Mesenteric fat pad (tissue), 1 donor: ENCODE measurements at places on chromosomes 16 and 17. TPM values are rescaled to one million over a fixed set of nuclear protein-coding genes. Genes with fewer than 3 reads are reported as not detected.
A peak's percentile ranks its signal among the peaks of the same experiment; 100 is the strongest.

- no peak for DNase-seq
These were observed 7.3 kb downstream of the GNA13 start for GRCh38 chr17:65049085-65049756.

- no peak for DNase-seq
These were observed 524.3 kb downstream of the MAF start for GRCh38 chr16:79076047-79076767.

DNA sequence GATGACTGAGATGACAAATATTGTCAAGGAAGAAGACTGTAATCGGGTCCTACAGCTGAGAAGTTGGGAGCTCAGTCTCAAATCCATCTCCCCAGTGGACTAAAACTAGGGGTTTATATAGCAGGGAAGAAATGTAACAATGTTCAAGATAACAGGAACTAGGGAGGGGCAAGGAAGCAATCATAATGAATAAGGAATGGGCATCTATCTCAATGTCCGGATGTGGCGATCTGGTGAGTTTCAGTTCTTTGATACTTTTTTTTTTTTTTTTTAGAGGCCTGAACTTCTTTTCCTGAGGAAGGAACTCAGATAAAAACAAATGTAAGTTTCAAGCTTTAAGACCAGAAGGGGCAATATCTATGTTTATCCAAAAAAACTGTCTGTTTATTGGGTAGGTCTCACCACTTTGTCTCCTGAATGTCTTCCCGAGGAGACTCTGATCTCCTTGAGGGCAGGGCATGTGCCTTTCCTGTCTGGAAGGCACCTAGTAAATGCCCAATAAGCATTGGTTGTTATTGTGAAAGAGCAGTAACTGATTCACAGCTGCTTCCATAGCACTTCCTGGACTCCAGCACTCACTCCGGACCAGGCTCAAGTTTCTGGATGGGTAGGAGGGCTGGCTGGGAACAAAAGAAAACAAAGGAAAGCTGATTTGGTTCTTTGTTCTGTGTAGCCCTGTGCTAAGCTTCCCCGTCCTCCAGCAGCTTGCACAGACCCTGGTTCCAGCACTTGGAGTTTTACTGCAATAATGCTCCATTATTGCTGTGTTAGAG, 51.9 kb downstream of the MEOX1 start:
- DNase-seq: no peak

GRCh38 chr17:52106638-52107261, 51.8 kb downstream of the CA10 start:
- no peak for DNase-seq

Gene MRPL38
- total RNA-seq: 70.8 TPM

- no peak for DNase-seq
These were observed 1.9 kb downstream of the CMC2 start for GRCh38 chr16:81004646-81005353.

- no peak for DNase-seq
These were observed 4.5 kb downstream of the ARHGDIA start for GRCh38 chr17:81866440-81867169.

- no peak for DNase-seq
These were observed 28.7 kb downstream of the TAC4 start for GRCh38 chr17:49819138-49819537.

Gene KRT15
- total RNA-seq: not detected

Gene HBZ
- total RNA-seq: not detected

Gene SPATA32
- total RNA-seq: not detected

Gene NPIPA5
- 15.2 TPM for total RNA-seq

- peak; percentile 30 for DNase-seq
These were observed 8.6 kb downstream of the ZNHIT3 start for GRCh38 chr17:36495076-36495578.

GRCh38 chr17:57522042-57523005, 222.8 kb downstream of the CCDC182 start:
- peak; percentile 47 for DNase-seq

GRCh38 chr16:51409001-51409675, 258.1 kb upstream of the SALL1 start:
- DNase-seq: no peak

Gene TP53TG3B
- not detected for total RNA-seq

GRCh38 chr16:79050063-79050462, 550.5 kb downstream of the MAF start:
- no peak for DNase-seq

- no peak for DNase-seq
These were observed 2.1 kb downstream of the KCNAB3 start for GRCh38 chr17:7927596-7927995.

DNA sequence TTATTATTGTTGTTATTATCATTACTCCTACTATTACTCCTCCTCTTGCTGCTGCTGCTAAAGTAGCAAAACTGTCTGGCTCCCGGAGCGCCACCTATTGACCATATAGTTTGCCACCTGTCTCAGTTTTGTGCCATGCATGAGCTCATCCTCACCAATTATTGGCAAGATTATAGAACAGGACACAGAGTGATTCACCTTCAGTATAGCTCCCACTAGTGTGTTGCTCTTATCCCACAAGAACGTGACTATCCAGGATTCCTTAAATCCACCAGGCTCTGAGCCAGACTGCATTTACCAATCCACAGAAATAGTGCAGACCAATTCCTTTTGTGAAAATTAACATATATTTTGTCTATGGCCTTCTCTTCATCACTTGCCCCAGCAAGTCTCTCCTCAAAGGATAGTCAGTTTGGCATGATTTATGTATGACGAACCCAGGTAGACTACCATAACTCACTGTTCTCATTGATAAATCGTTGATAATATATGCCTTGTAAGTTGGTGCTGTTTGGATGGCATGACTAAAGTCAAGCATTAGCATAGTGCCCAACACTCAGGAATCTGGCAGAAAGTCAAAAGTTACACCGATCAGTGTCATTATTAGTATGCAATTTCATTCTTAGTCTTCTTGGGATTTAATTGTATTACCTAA, 405.5 kb upstream of the HSBP1 start:
- DNase-seq: no peak

DNA sequence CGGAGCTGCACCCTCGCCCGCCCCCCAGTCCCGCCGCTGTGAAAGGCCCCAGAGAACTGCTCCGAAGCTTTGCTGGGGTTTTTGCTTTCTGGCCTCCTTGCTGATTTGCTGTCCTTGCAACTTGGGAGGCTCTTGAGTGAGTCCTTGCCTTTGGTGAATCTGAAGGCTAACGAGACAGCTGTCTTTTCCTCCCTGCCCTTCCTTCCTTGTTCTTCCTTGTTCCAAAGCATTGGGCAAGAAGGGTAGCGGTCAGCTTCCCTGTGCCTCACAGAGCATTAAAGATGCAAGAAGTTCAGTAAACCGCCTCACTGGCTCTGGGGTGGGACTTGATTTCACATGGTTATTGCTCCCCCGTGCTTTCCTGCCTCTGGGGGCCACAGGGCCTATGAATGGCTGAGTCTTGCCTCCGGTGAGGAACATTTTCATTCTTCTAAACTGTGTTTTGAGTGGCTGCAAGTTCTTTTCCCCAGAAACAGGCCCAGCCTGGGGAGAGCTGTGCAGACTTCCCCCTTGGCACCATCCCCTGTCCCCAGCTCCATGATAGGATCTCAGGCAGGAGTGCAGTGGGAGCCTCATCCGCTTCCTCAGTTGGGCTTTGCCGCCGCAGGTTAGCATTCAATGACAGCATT, 1.4 kb downstream of the YPEL2 start:
- DNase-seq: no peak

Gene CCL16
- total RNA-seq: not detected

GRCh38 chr16:12288537-12289174, 312.1 kb downstream of the SNX29 start:
- DNase-seq: no peak

Gene SAMD14
- 1.4 TPM for total RNA-seq

- peak; percentile 97 for DNase-seq
These were observed 2.3 kb upstream of the SLC25A39 start for GRCh38 chr17:44326861-44327444.

GRCh38 chr17:44198721-44199552, 747 bp downstream of the ATXN7L3 start:
- peak; percentile 93 for DNase-seq

Gene EVPLL
- 0.22 TPM for total RNA-seq

Gene HYDIN
- 0.55 TPM for total RNA-seq

DNA sequence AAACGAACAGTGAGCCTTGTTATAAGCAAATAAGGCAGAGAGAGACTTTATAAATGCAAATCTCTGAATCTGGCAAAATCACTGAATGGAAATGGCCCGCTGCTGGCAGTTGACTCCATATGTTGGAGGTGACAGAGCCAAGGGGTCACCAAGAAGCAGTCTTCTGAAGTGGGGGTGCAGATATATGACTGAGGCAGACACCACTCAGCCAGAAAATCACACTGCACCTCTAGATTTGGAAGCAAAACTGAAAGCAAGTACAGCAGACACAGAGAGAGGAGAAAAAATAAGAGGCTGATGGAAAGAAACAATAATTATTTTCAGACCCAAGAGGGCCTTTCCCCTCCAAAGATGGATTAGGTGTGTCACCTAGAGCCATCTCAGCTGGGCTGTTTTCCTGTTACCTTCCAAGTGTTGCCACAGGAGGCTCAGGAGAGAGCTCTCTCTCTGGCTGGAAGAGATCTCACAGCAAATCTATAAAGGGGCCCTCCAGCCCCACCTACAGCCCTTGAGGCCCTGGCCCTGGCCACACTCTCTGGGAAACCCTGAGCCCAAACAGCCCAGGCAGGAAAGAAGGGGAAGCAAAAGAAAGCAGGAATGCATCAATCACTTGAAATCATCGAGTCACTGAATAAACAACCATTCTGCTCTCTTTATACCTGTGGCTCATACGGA, 585.1 kb upstream of the PSMD7 start:
- DNase-seq: no peak

Gene ADAD2
- not detected for total RNA-seq

GRCh38 chr17:75475144-75475835, 18.9 kb downstream of the TMEM94 start:
- DNase-seq: no peak

Gene ZPBP2
- total RNA-seq: not detected

DNA sequence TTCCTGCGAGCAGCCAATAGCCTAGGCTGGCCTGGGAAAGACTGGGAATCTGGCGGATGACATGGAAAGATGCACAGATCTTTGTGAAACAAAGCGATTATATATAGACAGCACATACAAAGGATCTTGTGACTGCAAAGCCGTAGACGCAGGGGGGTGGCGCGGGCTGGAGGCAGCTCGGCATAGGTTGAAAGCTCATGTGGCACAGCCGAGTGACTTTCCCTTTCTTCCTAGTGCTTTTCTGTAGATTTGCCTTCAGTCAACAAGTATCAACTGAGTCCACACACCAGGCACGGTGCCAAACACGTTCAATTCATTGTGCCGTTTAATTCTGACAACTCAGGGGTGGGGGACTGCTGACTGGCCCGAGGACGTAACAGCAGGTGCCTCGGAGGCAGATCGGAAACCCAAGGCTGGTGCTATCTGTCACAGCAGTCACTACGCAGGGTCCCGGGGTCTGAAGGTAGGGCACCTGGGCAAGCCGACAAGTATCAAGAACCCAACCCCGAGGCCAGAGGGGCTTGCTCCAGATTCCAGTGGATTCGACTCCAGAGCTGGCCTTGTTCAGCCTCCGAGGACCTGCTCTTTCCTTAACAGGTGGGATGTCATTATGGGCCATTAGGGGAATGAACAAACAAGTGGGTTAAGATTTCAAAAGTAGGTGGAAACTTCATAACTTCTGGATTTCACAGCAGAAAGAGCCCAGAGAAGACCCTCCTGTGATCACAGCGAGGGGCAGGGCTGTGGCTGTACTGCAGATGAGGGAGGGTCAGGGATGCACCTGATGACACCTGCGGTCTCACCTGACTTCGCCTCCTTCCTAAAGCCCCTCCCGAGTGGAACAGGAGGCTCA, 5.9 kb downstream of the PAM16 start:
- no peak for DNase-seq

Gene TBC1D28
- not detected for total RNA-seq

DNA sequence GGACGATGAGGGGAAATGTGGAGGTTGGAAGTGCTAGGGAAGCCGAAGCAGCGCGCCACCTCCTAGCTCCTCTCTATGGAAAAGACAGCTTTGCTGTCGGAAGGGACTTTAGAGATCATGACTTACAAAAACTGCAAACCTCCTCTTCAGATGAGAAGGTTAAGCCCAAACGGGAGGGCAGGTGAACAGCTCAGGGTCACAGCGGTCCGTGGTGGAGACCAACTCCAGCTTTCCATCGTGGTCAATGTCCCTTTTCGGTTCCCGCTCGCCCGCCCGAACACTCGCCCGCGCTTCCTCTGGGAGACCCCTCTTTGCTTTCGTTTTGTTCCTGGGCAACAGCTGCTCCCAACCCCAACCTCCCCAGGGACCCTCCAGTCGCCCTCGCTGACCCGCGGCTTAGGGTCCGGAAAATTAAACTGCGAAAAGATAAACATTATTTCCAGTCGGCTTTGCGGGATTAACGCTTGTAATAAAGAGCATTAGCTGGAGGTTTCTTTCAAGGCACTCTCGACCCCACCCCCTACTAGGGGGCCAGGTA, 7.7 kb downstream of the IRX6 start:
- DNase-seq: no peak

DNA sequence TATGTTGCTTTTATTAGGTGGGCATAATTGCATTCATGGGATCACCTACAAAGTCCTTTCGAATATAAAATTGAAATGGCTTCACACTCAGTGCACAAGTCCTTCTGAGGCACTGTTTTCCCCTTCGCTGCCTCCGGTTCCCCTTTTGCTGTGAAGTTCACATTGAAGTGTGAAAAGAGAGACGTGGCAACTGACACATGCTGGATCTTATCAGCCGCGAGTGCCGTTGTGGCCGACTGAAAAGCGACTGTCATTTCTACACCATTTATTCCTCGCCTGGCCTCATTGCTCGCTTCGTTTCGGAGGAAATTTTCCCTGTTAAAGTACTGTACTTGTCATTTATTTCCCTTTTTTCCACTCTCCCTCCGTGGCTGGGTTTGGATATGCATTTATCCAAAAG, 423.5 kb downstream of the MAF start:
- DNase-seq: no peak

GRCh38 chr17:36092230-36092629, 2.3 kb upstream of the CCL3 start:
- DNase-seq: no peak

GRCh38 chr17:50330151-50330775, 15.7 kb upstream of the XYLT2 start:
- peak; percentile 79 for DNase-seq
